ENCODE measurements at places on chromosomes 16 and 17.

GRCh38 chr17:78342449-78343186, 17.3 kb downstream of the SOCS3 start:
- DNase-seq: no peak

DNA sequence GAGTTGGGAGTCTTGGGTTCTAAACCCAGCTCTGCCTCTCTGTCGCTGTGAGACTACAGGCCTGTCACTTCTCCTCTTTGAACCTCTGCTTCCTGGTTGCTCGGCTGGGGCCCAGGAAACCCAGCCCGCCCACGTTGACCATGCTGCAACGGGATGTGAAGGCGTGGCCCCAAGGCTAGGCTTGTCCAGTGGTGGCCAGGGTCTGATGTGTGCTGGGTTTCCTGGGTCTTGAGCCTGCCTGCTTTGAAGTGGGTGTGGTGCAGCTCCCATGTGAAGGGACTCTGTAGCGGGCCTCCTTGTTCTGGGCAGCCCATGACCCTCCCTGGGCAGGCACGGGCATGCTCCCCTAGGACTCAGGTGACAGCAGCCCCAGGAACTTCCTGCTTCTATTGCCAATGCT, 82.3 kb downstream of the SDR42E1 start:
- no peak for DNase-seq

- no peak for DNase-seq
Observed at GRCh38 chr16:13269905-13270528, 368.6 kb downstream of the SHISA9 start.

GRCh38 chr16:47499700-47500264, 38.7 kb downstream of the PHKB start:
- DNase-seq: no peak

DNA sequence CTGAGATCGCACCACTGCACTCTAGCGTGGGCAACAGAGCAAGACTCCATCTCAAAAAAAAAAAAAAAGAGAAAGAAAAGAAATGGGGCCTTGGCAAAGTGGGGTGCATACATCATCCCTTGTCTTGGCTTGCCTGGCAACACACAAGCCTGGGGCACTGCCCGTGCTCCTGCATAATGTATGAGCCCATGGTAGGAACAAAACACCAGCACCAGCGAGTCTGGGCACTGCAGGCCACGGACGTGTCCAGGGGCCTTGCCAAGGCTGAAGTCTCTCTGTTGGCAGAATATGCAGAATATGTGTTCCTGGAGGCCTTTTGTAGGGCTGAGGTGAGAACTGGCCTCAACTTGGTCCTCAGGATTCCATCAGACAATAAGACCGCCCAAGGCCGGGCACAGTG, 15.7 kb upstream of the ALDOA start:
- DNase-seq: peak; percentile 33
